Activated naive CD4-positive, alpha-beta T cell treated with anti-CD3 and anti-CD28 coated beads, Interleukin-2, amount 10 ng/mL, durations not matched to agents 7 days and 5 days (primary cell): ENCODE measurements at places on chromosomes 6 and 20.
A peak's percentile ranks its signal among the peaks of the same experiment; 100 is the strongest.

GRCh38 chr6:157443066-157443800 is 62.2 kb downstream of the ZDHHC14 start:
- no peak for DNase-seq

- DNase-seq, result no peak
Measured at GRCh38 chr20:59648466-59649070, 44.2 kb downstream of the PHACTR3 start.

- no peak for DNase-seq
Measured at GRCh38 chr6:37602346-37602745, 95.3 kb downstream of the MDGA1 start.

- peak; percentile 26 for DNase-seq
Measured at GRCh38 chr20:21557241-21558020, 43.6 kb upstream of the NKX2-2 start.
